IPS DF 6.9 (cell line): ENCODE measurements at places on chromosomes 13 and 19.

GRCh38 chr13:44120043-44120442 is 240.3 kb downstream of the LACC1 start:
- no peaks in the 10 kb centered on the region; the same call in 1 of the 2 replicates for H3K4me1 ChIP-seq
- no peak overlapping the region for H3K27ac ChIP-seq
- no peaks in the 10 kb centered on the region for H3K27me3 ChIP-seq
- DNase-seq, result no peak
- no peaks in the 10 kb centered on the region for H3K36me3 ChIP-seq

- H3K27ac ChIP-seq, result no peak overlapping the region
- H3K27me3 ChIP-seq, result no peaks in the 10 kb centered on the region
- no peaks in the 10 kb centered on the region for H3K36me3 ChIP-seq
- H3K4me1 ChIP-seq, result no peaks in the 10 kb centered on the region
- DNase-seq, result no peak
Measured at GRCh38 chr13:37379841-37380240, 218.7 kb downstream of the POSTN start.

DNA sequence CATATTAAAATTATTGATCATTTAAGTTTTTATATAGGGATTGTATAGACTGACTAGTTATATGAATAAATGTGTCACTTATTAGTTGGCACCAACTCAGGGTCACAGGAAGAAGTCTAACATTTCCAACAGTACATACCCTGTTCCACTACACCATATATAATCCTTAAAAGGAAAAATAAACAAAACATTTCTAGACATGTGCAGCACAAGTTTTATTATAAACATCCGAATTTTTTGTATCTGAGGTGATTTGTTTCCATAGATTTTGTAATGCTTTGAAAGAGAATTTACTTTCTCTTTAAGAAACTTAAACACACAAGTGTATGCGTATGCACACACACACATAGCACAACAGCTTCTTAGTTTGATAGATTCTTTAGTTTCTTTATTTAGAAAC is 418.6 kb upstream of the GPC6 start:
- no peaks in the 10 kb centered on the region for H3K36me3 ChIP-seq
- no peak for DNase-seq
- H3K4me1 ChIP-seq, result no peaks in the 10 kb centered on the region

DNA sequence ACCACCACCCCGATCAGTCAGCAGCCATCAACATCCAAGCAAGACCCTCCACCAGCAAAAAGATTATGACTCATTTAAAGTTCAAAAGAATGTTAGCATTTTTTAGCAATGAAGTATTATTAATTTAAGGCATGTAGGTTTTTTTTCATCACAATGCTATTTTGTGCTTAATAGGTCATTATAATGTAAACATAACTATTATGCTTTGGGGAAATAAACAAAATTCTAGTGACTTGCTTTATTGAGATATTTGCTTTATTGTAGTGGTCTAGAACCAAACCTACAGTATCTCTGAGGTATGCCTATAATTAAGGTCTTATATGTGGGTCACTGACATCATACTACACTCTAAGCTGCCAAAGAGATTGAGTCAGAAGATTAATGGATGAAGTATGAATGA is 20.0 kb downstream of the KLF12 start:
- no peak for DNase-seq
- no peaks in the 10 kb centered on the region for H3K36me3 ChIP-seq
- no peaks in the 10 kb centered on the region for H3K4me1 ChIP-seq
- H3K27me3 ChIP-seq, result no peaks in the 10 kb centered on the region

DNA sequence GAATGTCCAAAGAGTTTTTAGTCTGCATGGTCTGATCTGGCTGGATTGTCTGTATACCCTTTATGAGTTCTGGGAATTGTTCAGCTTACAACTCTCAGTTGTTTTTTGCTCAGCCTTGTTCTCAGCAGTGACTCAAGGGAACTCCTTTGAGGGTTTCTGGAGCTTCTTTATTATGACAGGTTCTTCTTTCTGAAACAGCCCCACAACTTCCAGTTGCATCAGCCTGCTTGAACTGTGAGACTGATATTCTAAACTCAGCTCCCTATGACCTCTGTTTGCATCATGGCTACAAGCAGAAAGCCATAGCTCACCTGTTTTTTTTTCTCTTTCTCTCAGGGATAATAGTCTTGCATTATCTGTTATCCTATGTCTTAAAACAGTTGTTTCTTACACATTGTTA is 85.0 kb downstream of the TDRD3 start:
- no peak for DNase-seq
- no peaks in the 10 kb centered on the region for H3K36me3 ChIP-seq
- no peak overlapping the region for H3K27ac ChIP-seq
- H3K4me3 ChIP-seq, result no peak overlapping the region

GRCh38 chr13:39765801-39766463 is 110.5 kb downstream of the COG6 start:
- no peaks in the 10 kb centered on the region for H3K36me3 ChIP-seq
- no peak overlapping the region for H3K27ac ChIP-seq
- DNase-seq, result no peak
- H3K4me3 ChIP-seq, result no peak overlapping the region
- H3K27me3 ChIP-seq, result no peaks in the 10 kb centered on the region
- H3K4me1 ChIP-seq, result peaks cover 3% of the 10 kb centered on the region

GRCh38 chr13:46906405-46906804 is 9.6 kb upstream of the HTR2A start:
- no peak for DNase-seq
- no peaks in the 10 kb centered on the region for H3K4me1 ChIP-seq
- no peaks in the 10 kb centered on the region for H3K27me3 ChIP-seq
- H3K27ac ChIP-seq, result no peak overlapping the region
- H3K4me3 ChIP-seq, result no peak overlapping the region
- H3K36me3 ChIP-seq, result no peaks in the 10 kb centered on the region

DNA sequence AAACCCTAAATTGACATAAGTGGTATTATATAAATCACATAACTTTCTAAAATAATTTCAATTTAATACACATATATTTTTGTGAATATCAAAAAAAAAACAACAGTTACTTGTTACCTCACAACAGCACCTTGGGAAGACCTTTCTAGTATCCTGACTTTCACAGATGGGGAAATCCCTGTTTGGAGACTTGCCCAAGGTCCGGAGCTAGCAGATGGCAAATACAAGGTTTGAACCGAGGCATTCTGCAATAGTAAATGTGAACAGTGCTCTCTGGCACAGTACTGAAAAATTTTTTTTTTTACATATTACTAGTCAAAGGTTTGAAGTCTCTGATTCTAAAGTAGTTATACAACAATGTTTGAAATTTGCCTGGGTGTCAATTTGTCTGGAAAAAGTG is 104.5 kb downstream of the SUCLA2 start:
- H3K27me3 ChIP-seq, result no peaks in the 10 kb centered on the region
- no peaks in the 10 kb centered on the region for H3K36me3 ChIP-seq
- no peaks in the 10 kb centered on the region for H3K4me1 ChIP-seq
- H3K27ac ChIP-seq, result no peak overlapping the region

GRCh38 chr19:18741124-18742121 is 49.7 kb downstream of the COMP start:
- no peak for DNase-seq
- H3K4me3 ChIP-seq, result no peak overlapping the region
- H3K27me3 ChIP-seq, result no peaks in the 10 kb centered on the region
- H3K36me3 ChIP-seq, result no peaks in the 10 kb centered on the region; the same call in 1 of the 2 replicates
- no peak overlapping the region for H3K27ac ChIP-seq
- H3K4me1 ChIP-seq, result no peaks in the 10 kb centered on the region; the same call in 1 of the 2 replicates
